Renal cortical epithelial cell (primary cell): ENCODE measurements at places on chromosomes 6 and 20.
A peak's percentile ranks its signal among the peaks of the same experiment; 100 is the strongest.

GRCh38 chr6:88374553-88374952, 208.4 kb upstream of the CNR1 start:
- no peak for DNase-seq

DNA sequence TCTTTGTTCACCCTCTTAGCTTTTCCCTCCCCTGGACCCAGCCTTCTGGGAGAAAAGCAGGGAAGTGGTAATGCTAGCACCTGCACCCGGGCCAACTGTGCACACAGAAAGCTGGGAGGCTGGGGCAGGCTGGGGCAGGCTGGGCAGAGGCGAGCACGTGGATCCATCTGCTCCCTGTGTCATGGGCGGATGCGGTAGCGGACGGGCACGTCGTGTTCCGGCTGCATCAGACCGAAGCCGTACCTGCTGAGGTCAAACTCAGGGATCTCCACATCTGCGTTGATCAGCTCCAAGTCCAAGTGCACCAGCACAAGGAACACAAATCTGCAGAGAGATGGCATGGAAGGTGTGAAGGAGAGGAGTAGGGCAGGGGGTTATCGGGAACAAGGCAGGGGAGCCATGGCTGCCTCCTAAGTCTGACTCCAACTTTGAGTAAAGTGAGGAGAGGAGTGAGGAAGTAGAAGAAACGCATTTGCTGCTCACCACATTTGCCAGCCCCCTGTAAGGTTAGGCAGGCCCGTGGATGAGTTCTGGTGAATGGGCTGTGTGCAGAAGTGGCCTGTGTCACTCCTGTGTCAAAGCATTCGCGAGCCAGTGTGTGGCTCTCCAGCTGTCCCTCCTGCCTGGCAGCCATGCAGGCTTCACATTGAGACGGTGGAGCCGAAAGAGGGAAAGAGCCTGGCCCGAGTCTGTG, 25.4 kb upstream of the KCNB1 start:
- no peak for DNase-seq

- DNase-seq = peak; percentile 85
Measured at GRCh38 chr6:22153384-22154158, 143.3 kb downstream of the PRL start.

GRCh38 chr6:108592371-108593337, 31.9 kb downstream of the FOXO3 start:
- DNase-seq = peak; percentile 95

- DNase-seq = peak; percentile 81
Measured at GRCh38 chr6:136613477-136613876, 63.3 kb upstream of the MAP7 start.

DNA sequence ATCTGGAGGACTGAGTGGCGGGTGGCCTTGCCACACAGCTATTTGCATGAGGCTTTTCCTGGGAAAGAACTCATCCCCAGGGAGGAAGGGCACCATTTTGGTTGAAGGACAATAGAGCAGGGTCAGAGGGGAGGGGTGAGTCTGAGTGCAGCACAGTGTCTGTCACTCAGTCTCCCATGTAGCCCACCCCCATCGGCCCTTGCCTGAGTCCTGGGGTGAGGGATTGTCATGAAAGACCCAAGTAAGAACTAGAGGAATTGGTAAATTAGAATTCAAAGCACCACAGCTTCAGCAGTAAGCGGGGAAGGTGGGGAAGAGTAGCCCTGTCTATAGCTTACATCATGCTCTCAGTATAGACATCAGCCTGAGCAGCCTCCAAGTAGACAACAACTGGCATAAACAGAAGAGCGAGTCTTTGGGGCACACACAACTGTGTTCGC, 90.4 kb upstream of the TMEM30A start:
- DNase-seq = no peak

DNA sequence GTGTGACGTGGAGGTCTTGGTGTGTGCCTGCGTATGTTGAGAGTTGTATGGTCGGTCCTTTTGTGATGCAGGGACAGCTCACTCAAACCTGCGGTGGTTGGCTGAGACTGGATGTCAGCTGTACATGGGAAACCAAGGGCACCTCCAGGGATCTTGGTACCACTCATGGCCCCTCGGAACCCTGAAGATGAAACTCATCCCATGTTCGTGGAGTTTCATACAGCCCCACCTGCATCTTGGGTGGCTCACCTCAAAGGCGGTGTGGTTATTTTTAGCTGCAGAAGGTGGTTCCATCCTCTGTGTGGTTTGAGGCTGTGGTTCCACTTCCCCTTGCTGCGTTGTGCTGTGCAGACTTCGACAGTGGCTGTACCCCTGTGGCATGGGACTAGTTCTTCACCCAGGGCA, 52.6 kb upstream of the SLC22A1 start:
- DNase-seq = no peak

DNA sequence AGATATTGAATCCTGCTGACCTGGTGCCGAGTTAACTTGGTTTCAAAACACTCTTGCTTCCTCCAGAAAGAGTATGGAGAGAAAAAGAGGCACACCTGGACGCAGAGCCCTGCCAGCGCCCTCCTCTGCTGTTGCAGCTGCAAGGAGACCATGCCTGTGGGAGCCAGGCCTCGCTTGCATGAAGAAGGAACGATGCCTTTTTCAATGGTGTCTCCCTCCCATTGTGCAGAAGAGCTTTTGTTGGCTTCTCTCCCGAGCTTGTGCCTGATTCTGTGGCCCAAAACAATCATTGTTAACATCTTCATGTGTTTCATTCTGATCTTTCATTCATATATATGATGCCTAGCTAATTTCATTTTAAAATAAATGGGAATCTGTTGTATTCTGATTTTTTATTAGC, 98.1 kb downstream of the FAM120B start:
- DNase-seq = no peak

DNA sequence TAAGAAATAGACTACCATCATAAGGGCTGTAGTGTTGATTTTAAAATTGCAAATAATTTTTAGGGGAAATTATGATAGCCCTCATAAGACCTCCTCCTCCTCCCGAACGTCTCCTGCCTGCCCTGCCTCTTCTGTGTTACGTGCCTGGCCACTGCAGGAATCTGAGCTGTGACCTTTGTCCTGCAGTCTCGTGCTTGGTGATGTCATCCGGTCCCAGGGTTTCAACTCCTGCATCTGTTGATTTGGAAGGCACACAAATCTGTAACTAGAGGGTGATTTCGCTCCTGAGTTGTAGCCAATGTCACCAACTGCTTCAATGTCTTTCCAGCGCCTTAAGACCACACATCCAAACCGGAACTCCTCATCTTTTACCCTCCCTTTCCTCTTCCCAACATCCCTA, 163.2 kb downstream of the AIG1 start:
- DNase-seq = peak; percentile 56

- no peak for DNase-seq
Measured at GRCh38 chr6:31717499-31718222, 2.5 kb downstream of the LY6G6D start.

GRCh38 chr20:16580147-16580546, 6.9 kb upstream of the KIF16B start:
- peak; percentile 88 for DNase-seq

- DNase-seq = no peak
Measured at GRCh38 chr6:20657274-20657800, 123.1 kb downstream of the CDKAL1 start.

- no peak for DNase-seq
Measured at GRCh38 chr20:63188159-63188442, 27.8 kb downstream of the YTHDF1 start.

GRCh38 chr6:161956082-161956481, 682.2 kb upstream of the AGPAT4 start:
- no peak for DNase-seq

- DNase-seq = no peak
Measured at GRCh38 chr20:58458342-58459057, 56.7 kb downstream of the APCDD1L start.

DNA sequence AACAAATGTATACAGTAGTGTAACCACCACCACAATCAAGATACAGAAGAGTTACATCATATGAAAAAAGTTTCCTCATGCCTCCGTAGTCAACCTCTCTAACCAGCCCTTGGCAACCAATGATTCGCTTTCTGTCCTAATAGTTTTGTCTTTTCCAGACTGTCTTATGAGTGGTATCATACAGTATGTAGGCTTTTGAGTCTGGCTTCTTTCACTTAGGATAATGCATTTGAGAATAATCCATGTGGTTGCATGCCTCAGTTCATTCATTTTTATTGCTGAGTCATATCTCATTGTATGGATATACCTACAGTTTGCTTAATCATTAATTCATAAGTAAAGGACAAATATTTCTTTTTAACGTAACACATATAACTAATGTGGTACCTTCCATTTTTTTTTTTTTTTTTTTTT, 86.4 kb upstream of the RIPOR2 start:
- no peak for DNase-seq

DNA sequence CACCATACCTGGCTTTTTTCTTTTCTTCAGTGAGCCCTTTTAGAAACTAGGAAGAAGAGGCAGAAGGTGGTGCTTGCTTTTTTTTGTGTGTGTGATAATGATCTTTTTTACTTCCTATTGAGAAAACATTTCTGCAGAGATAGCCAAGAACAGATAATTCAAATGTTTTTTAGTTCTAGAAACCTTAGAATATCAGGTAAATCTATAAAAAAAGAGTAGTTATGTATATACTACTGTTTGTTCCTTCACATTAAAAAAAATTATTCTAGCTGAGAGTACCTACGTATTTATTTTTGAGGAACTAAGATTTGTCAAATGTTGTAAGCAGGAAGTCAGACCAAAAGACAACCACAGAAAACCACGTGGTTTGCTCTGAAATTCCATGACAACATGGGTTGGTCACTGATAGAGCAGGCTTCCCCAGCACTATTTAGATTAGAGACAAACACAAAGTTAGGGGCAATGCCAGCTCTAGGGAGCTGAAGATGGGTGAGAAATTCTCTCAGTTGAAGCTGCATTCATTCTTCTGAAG, 12.8 kb downstream of the STK4 start:
- peak; percentile 43 for DNase-seq

DNA sequence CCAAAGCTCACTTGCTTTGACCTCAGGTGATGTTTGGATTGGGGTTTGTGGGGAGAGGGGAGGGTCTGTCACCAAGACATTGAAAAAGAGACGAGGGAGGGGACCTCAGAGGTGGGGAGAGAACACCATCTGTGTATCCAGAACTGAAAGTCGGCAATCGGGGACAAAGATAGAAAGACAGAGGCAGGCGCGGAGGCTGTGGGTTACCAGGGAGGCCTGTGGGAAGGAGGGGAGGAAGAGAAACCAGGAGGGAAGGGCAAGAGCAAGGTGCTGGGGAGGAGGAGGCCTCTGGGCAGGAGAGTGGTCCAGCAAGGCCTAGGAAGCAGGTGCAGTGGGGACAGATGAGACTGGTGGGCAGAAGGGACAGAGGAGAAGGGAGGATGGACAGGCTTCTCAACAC, 211.2 kb downstream of the CDC5L start:
- DNase-seq = no peak

GRCh38 chr6:131631625-131632289, 3.7 kb upstream of the MED23 start:
- peak; percentile 25 for DNase-seq

GRCh38 chr6:93300661-93301060, 118.7 kb downstream of the EPHA7 start:
- DNase-seq = no peak
